Pancreas (tissue), 10 donors: ENCODE measurements at places on chromosomes 7 and 10. TPM values are rescaled to one million over a fixed set of nuclear protein-coding genes. Genes with fewer than 3 reads are reported as not detected.

PRKCQ gene
- 3.4 TPM for total RNA-seq

LIPM gene
- not detected for total RNA-seq

DNA sequence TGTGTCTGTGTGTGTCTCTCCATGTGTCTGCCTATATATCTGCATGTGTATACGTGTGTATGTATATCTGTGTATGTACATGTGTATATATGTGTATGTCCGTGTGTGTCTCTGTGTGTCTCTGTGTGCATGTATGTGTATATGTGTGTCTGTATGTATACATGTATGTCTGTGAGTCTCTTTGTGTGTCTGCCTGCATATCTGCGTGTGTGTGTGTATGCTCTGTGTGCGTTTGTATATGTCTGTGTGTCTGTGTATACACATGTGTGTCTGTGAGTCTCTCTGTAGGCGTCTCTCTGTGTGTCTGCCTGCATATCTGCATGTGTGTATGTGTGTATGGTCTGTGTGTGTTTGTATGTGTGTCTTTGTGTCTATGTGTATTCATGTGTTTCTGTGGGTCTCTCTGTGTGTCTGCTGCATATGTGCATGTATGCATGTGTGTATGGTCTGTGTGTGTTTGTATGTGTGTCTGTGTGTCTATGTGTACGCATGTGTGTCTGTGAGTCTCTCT, 23.7 kb upstream of the KLF6 start:
- peaks cover 46% of the 10 kb centered on the region for H3K4me1 ChIP-seq
- H3K27me3 ChIP-seq, result no peaks in the 10 kb centered on the region
- DNase-seq, result no peak
- no peak overlapping the region for H3K4me3 ChIP-seq

DNA sequence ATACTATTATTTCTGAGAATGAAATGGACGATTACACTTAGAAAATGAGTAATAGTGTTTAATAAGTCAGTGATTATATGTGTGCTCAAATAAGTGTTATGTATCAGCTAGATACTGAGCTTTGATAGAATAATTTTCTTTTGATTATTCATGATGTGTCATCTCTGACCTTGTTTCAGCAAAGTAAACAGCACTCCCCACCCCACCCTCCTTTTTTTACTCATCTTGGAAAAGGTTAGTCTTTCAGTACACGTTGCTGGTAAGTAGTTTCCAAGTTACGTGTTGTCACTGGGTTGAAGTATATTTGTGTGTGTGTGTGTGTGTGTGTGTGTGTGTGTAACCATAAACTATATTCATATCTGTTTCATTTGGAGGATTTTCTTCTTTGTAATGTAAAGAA, 84.1 kb downstream of the GNAI1 start:
- DNase-seq, result no peak
- H3K27me3 ChIP-seq, result no peaks in the 10 kb centered on the region
- H3K4me3 ChIP-seq, result no peak overlapping the region
- no peaks in the 10 kb centered on the region for H3K4me1 ChIP-seq

GRCh38 chr10:86113983-86114382, 252.6 kb downstream of the GRID1 start:
- H3K36me3 ChIP-seq, result no peaks in the 10 kb centered on the region
- no peak for DNase-seq
- H3K27me3 ChIP-seq, result no peaks in the 10 kb centered on the region
- no peak overlapping the region for H3K27ac ChIP-seq
